Right ventricle myocardium superior (tissue), 1 donor: ENCODE measurements at places on chromosomes 7 and 10. TPM values are rescaled to one million over a fixed set of nuclear protein-coding genes. Genes with fewer than 3 reads are reported as not detected.

GRCh38 chr7:29977886-29978651 lies 11.5 kb downstream of the SCRN1 start:
- no peak for DNase-seq

DNA sequence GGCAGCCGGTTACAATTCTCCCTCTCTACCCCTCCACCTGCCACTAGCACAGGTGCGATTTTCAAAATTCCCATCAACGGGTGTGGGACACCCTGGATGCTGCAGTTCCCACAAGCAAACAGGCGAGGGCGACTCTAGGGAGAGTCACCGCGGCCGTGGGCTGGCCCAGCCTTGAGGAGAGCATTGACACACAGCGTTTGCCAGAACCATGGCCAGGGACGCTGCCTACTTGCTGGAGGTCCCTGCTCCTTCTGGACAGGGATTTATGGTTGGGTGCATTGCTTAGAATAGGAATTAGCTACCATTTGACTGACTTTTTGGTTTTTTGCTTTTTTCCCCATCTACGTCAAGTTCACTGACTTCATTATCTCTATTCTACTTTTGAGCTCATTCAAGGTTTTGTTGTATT lies 19.0 kb upstream of the CLDN4 start:
- peak; percentile 67 for DNase-seq

GRCh38 chr7:136266457-136266856 lies 289.3 kb upstream of the MTPN start:
- DNase-seq = no peak

DNA sequence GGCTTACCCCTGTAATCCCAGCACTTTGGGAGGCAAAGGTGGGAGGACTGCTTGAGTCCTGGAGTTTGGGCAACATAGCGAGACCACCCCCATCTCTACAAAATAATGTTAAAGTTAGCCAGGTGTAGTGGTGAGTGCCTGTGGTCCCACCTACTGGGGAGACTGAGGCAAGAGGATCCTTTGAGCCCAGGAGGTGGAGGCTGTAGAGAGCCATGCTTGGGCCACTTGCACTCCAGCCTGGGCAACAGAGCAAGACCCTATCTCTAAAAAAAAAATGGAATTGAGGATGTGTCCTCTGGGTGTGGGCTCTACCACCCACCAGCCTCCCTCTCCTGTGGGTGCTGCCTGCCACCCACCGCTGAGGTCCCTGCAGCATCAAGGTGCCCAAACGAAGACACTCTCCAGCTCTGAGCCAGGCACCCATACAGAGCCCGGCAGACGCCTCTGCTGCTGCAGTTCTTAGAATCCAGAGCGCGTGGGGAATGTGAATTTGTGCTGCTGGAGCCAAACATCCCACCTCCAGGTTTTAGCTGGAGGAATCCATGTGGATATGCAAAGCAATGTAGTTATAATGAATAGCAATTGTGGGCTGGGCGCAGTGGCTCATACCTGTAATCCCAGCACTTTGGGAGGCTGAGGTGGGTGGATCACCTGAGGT lies 176.0 kb upstream of the TNRC18 start:
- DNase-seq = no peak

The DMBT1 gene
- total RNA-seq = not detected

The HABP2 gene
- 0.24 TPM for total RNA-seq
